ENCODE measurements at places on chromosomes 12 and 14. TPM values are rescaled to one million over a fixed set of nuclear protein-coding genes. Genes with fewer than 3 reads are reported as not detected.

The LIN7A gene
- total RNA-seq = 0.13 TPM

The IL25 gene
- under 0.01 TPM for total RNA-seq

DNA sequence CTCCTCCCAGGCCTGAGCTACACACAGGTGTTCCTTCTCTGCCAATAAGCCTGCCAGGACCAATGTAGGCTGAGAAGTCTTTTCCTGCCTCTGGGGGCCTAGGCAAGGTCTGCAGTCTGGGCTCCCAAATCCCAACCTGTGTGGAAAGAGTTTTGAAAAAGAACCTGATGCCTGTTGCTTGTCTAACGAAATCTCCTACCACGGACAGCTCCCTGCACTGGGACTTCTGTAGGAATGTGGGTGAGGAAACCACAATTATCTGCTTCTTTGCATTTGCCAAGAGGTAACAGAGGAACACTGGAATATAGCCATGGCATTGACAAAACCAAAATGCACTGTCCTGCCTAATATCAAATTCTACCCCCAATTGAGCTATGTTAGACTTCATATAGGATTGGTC is 877.0 kb upstream of the TMEM132C start:
- DNase-seq = no peak

The CCDC197 gene
- not detected for total RNA-seq

- DNase-seq = peak; percentile 84
Observed at GRCh38 chr12:6867413-6868210, at the start of gene TPI1. Gene TPI1, plus strand, starts transcription at chr12:6867531. Its CDS starts 36 bp downstream, at chr12:6867567.

The GALNT16 gene
- 0.13 TPM for total RNA-seq

DNA sequence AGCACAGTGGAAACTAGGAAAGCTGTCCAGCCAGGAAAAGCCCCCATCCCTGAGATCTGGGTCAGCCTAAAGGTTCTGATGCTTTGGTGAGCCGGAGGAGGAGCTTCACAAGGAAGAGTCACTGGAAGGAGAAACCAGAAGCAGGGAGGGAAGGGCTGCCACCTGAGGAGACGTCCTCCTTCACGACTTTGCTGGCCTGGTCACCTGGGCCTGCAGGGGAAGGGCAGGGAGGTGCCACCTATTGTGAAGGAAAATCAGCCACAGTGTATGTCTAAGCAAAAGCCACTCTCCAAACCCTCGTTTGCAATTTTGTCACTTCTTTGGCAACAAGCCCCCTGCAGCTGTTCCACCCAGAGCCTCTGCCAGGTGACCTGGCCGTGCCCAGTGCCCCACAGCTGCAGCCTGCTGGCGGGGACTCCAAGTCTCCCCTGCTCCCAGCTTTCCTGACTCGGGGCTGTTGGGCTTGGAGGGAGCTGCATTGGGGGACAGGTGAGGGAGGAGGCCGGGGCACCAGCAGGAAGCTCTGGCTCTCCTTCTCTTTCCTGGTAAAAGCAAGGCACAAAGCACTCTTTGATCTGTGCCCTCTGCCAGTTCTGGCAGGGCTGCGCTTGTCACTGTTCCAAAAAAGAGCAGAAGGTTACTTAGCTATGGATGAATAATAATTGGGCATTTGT is 120.9 kb upstream of the BCL2L14 start:
- peak; percentile 9 for DNase-seq

The TAS2R42 gene
- total RNA-seq = not detected

Data from dermis microvascular lymphatic vessel endothelial cell (primary cell).